ENCODE measurements at places on chromosomes 7 and 10.

DNA sequence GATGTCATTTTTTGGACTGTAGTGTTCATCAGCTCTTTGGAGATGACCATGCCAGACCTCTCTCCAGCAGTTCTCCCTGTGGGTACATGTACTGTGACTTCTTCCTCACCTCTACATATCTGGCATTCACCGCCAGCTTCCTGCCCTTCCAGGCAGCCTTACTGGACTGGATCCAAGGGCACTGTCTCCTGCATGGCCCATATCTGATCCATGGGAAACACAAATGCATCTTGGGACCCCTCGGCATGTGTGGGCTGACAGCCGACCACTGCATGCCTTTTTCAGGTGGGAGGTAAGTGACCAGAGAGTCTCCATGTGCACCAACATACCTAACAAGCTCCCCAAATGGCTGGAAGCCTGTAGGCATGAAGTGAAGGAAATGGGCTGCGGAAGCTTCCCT lies 3.9 kb upstream of the BLVRA start:
- no peak for DNase-seq

GRCh38 chr7:156001496-156002260 lies 189.4 kb upstream of the SHH start:
- DNase-seq: no peak

GRCh38 chr7:103915680-103916357 lies 73.6 kb downstream of the RELN start:
- DNase-seq: no peak

DNA sequence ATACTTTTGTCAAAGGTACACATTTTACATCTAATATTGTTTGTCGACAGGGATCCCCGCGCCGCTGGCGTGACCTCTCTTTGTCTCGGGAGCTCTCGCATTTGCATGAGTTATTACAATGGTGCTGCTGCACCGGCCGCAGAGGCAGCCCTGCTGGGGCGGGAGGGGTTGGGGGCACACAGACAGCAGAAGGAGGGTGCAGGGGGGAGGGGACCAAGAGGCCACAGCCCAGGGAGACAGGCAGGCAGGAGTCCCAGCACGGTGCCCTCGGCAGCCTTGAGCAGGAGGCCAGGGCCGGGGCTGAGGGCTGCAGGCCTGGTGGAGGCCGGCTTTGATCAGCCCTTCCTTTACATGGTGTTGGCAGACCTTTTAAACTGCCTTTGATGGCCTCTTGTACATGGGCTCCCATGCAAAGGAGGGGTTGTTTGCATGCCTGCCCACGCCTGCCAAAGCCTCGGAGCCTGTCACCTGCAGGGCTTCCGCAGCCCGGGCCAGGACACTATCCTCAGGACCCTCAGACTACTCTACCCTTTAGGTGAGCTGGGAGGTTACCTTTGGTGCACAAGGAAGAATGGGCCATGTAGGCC lies 95.5 kb downstream of the EBF3 start:
- no peak for DNase-seq

GRCh38 chr10:28566458-28567015 lies 33.6 kb downstream of the WAC start:
- DNase-seq: no peak

DNA sequence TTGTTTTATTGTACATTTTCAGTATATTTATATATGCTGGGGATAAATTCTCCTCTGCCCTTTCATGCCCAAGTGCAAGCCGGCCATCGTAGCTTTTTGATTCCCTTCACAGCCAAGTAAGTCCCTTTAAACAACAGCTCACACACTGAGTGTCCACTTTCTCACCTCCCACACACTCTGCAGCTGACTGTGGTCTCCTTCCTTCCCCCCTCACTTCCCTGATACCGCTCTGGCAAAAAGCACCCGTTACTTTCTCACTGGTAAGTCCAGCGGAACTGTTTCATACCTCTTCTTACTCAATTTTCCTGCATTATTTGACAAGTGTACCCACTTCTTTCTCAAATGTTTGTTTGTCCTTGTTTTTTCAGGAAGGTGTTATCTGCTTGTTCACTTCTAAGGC lies 35.2 kb downstream of the MGAM start:
- DNase-seq: no peak

- no peak for DNase-seq
Observed at GRCh38 chr10:92619368-92619767, 26.4 kb downstream of the KIF11 start.

DNA sequence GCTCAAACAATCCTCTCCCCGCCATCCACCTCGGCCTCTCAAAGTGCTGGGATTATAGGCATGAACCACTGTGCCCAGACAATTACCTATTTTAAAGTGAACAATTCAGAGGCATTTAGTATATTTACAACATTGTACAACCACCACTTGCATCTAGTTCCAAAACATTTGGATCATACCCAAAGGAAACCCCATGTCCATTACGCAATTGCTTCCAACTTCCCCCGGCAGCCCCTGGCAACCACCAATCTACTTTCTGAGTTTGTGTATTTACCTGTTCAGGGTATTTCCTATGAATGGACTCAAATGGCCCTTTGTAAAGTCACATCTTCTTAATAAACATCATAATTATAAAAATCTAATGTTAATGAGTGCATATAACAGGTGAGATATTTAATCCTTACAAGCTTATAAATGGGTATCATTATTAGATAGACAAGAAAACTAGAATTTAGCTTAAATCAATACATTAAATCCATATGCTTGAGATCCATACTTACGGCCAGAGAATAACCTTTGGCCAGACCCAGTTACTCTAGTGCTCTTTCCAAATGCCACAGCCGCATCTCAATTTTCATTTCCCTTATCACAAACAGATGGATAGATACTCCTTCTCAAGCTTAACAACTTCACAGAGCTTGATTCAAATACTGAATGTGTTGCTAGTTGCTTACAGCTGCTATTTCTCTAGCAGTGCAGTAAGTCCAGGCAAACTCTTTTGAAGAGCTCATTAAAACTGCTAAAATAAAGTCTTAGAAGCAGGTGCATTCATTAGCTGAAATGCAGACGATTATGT lies 133.4 kb upstream of the MKLN1 start:
- no peak for DNase-seq

GRCh38 chr7:150317748-150318444 lies 5.3 kb upstream of the LRRC61 start:
- no peak for DNase-seq

- DNase-seq: no peak
Observed at GRCh38 chr10:119667562-119668328, 16.6 kb downstream of the BAG3 start.

- DNase-seq: no peak
Observed at GRCh38 chr10:14409856-14410458, 79.2 kb upstream of the FRMD4A start.

GRCh38 chr10:20369863-20370736 lies 527.0 kb downstream of the NEBL start:
- DNase-seq: no peak

GRCh38 chr10:13371897-13372470 lies 23.9 kb upstream of the SEPHS1 start:
- peak; percentile 12 for DNase-seq

- no peak for DNase-seq
Observed at GRCh38 chr10:69861251-69862240, 59.8 kb downstream of the COL13A1 start.

All from cerebellar nuclear complex (tissue), 1 donor.